C1 segment of cervical spinal cord (tissue), 14 donors: ENCODE measurements at places on chromosomes 6 and 20.

DNA sequence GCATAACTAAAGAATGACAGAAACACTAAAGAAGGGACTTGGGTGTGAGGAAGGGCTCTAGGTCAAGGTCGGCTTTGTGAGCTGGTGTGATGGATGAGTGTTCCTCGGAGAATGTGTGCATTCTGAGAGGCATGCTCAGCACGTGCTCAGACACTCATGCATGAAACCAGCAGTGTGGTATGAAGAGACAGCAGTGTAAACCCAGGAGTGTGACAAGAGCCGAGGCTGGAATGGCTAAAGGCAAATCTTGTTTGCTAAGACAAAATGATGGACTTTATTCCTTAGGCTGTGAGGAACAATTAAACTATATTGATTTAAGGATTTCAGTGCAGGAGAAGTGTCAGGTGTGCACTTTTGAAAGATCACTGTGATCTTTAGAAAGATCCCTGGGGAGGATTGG, 107.4 kb upstream of the MAP7 start:
- no peak for DNase-seq

DNA sequence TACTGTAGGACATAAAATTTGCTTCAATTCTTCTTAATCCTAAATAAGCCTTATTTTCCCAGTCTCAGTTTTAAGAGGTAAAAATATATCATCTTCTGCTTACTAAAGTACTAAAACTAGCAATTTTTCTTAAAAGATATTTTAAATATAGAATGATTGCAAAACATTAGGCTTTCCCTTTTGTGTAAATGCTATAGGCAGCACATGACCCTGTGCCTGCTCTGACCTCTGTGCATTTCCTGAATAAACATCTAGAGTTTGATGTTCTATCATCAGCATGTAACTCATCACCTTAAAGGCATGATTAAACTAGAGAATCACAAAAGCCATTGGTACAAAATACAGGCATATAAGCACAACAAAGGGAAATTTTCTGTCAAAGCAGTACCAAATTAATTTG, 422.7 kb downstream of the TFAP2B start:
- DNase-seq = no peak

GRCh38 chr20:57390604-57391438, at the start of gene RBM38:
Gene RBM38, plus strand, starts transcription at chr20:57391396. Its CDS starts 186 bp downstream, at chr20:57391582.
- peak; percentile 74 for DNase-seq

GRCh38 chr20:24501764-24502556, 32.5 kb downstream of the SYNDIG1 start:
- DNase-seq = peak; percentile 79

GRCh38 chr6:148947621-148948444, 201.0 kb downstream of the UST start:
- DNase-seq = peak; percentile 15

GRCh38 chr6:154583546-154584188, 73.2 kb upstream of the CNKSR3 start:
- DNase-seq = no peak

DNA sequence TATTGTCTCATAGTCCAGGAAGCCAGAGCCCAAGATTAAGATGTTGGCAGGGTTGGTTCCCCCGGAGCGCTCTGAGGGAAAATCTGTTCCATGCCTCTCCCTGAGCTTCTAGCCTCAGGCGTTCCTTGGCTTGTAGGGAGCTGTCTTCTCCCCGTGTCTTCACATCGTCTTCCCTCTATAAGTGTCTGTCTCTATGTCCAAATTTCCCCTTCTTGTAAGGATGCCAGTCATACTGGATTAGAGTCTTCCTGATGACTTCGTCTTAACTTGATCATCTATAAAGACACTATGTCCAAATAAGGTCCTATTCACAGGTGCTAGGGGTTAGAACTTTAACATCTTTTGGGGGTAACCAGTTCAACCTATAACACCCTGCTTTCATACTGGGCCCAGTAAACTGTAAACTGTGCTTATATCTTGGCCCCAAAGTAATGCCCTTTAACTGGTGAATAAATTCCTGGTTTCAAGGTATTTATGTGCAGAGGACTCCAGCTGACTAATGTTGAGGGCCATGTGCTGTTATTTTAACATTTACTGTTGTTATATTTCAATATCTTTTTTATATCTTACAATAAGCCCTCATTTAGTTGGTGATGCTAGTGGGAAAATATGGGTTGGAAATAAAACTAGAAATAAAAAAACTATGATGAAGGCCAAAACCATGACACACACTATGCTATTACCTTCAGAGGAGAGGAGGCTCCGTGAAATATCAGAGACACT, 101.7 kb upstream of the IYD start:
- DNase-seq = no peak

DNA sequence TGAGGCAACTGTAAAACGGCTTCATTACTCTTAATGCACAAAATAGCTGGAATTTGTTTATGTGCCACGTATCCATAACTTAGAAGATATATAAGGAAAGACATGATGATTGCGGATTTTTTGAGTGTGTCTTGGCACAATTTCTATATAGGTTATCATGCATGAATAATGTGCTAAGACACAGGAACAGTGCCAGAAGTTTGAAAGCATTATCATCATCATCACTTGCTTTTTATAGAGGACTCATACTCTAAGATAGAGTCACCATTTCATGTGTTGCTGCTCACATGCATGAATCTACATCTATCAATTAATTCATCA, 113.4 kb downstream of the ELOVL4 start:
- DNase-seq = no peak

DNA sequence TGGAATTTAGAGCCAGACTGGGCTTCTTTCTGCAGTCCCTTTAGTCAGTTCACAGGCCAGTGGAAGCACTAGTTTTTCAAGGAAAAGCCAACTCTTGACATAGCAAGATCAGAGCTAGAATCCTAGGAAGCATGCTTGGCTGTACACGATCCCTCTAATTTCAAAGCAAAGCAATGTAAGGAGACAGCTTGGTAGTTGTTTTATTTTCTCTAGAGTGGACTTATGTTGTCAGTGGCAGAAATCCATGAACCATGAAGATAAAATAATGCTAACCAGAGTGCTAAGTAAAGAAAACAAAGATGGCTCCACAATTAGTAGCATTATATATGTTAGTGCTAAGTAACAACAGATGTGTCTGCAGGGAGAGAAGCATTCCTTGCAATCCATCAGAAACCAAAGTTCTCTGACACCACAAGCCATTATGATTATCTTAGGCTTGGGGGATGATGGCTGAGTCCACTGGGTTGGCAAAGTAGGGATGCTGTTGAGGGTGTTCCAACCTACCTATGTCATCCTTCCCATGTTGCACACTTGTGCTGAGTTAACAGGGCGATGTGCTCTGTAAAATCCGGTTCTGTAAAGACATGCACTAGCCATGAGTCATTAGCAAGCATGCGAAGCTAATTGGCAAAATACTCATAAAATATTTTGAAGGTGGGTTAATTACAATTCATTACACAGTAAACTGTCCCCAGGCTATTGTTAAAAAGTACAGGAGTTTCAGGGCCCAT, 115.2 kb downstream of the BMP2 start:
- no peak for DNase-seq

GRCh38 chr6:32971581-32972352, 3.4 kb downstream of the BRD2 start:
- peak; percentile 99 for DNase-seq

- DNase-seq = no peak
These were observed 313.0 kb upstream of the AGPAT4 start for GRCh38 chr6:161586887-161587286.

DNA sequence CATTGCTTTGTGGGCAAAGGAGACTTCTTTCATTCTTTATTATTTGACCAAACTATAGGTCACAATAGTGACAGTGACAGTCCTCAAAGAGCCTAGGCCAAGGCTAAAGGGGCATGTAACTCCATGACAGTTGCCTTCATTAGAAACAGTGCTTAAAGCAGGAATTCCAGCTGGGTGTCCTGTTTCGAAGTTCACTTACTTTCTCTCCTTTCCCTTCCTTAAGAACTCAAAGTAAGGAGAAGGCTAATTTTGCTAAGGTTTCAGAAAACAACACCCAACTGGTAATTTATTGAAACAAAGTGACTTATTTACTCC, 48.1 kb upstream of the HEY2 start:
- no peak for DNase-seq

DNA sequence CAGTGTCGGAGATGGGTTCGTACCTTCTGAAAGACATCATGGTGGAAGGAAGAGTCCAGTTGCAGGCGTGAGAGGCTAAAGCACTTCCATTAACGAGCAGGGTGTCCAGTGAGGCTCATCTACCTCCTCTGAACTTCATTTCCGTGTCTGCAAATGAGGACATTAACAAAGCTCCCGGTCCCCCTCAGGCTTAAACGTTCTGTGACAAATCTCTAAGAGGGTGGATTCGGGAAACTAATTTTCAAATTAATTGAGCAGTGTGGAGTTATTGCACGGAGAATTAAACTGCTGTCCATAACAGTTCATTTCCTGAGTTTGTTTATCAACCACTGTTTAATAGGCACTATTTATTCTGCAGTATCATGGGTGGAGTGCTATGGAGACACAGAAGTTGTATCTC, 68.2 kb downstream of the TRMT6 start:
- DNase-seq = no peak

DNA sequence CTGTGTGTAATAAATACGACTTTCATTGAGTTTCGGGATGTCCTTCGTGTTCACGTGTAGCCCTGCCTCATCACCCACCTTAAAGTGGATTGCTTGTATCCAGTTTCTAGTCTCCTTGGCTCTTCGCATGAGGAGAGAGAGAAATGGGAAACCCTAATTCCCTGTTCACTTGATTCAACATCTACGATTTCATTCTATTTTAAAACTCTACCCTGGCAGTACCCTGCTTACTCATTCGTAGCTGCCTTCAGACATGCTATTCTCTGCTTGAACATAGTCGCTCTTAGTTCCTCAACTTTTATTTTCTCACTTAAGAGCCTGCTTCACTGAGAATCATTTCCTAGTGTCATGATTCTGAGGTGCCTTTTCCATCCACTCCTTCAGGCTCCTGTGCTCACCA, 163.6 kb downstream of the EYA4 start:
- no peak for DNase-seq

GRCh38 chr20:48282591-48283228, 497.4 kb upstream of the SULF2 start:
- no peak for DNase-seq

- no peak for DNase-seq
These were observed 266.5 kb downstream of the C6orf118 start for GRCh38 chr6:165042912-165043311.

GRCh38 chr20:34022839-34023234, 29.1 kb downstream of the RALY start:
- no peak for DNase-seq

DNA sequence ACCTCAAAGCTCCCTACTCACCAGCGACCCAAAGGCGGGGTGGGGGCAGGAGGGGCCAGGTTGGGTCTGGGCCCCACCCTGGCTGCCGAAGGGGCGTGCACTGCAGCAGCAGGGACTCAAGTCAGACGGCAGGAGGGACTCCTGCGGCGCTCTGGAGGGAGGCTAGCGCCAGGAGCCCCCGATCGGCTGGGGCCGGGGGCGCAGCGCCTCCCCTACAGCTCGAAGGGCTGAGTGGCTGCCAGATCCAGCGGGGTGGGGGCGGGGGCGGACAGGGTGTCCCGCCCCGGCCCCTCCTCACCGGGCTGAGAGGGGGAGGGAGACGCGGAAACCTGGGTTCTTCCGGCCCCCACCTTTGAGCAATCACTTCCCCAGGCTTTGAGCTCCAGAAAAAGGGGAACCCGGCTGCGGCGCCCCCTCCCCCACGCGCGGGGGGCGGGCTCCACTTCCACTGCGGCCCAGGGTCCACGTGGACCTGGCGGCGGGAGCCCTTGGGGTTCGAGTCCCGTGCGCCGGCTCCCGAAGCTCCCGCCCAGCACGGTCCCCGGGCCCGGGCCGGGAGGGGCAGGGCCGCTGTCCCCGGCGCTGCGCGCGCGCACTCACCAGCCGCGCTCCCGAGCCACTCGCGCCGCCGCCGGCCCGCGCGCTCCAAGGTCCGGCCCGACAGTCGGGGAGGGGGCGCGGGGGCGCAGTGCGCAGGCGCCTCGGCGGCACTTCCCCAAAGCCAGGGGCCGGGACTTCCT, at the start of gene RGS19:
Gene RGS19 (minus strand): TSS at position 246 of the 740 bp plus-strand sequence. CDS start 2,632 bp downstream, outside the sequence.
- peak; percentile 73 for DNase-seq

DNA sequence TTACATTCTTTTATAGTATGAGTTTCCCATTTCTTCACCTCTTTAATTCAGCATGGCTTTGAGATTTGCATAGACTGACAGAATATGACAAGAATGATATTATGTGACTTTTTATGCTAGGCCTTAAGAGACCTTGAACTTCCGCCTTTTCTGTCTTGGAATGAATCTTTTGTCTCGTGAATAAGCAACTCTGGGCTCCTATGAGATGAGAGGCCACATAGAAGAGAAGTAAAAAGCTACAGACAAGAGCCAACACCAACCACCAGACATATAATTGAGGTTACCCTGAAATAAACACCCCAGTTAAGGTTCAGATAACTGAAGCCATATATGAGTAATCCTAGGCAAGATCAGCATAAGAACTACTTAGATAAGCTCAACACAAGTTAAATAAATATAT, 600.8 kb downstream of the MEI4 start:
- no peak for DNase-seq
